Motor neuron (in vitro differentiated cells): ENCODE measurements at places on chromosomes 7 and 10. TPM values are rescaled to one million over a fixed set of nuclear protein-coding genes. Genes with fewer than 3 reads are reported as not detected.

GRCh38 chr10:127194111-127194510 lies 2.3 kb downstream of the INSYN2A start:
- ATAC-seq = no peak

DNA sequence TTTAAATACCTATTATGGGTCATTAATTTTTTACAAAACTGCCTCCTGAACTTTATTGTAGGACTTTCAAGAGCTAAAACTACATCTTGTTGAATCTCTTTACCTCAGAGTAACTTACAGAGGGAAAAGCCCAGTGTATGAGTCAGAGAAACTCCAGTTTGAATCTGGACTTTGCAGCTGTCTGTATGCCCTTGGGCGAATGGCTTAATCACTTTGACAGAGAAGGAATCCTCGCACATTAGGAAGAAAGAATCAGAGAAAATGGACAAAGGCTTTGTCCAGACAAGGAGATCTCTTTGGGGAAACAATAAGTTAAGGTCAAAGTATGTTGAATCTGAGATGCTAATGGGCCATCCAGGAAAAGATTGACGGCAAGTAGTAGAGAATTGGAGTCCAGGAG lies 484.2 kb upstream of the CELF2 start:
- ATAC-seq = peak; percentile 38

GRCh38 chr10:5818894-5819293 lies 5.7 kb upstream of the GDI2 start:
- no peak for ATAC-seq

DNA sequence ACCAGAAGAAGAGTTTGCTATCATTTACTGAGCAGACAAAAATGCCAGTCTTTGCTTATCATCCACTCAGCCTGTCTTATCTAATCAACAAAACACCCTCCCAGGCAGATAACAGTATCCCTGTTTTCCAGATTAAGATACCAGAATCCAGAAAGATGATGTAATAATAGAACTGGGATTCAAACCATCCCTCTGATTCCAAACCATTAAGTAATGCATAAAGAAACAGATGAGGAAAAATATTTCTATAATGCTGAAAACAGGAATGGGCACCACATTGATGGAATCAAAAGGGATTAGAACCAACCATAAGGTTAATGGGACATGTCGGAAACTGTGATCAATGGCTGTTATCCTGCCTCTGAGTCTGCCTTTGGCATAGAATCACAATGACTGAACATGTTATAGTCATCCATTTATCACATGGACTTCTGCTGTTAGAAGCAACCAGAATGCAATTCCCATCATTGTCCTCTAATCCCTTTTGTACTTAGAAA lies 92.1 kb upstream of the RSU1 start:
- ATAC-seq = peak; percentile 79

- ATAC-seq = no peak
Measured at GRCh38 chr10:30854656-30855055, 177.0 kb downstream of the ZNF438 start.

- ATAC-seq = peak; percentile 47
Measured at GRCh38 chr7:130363026-130363847, 17.1 kb upstream of the CPA1 start.

- no peak for ATAC-seq
Measured at GRCh38 chr10:22676435-22676834, 37.9 kb downstream of the PIP4K2A start.

Gene TMEM196
- 12.5 and 13.2 TPM in 2 replicates for total RNA-seq

GRCh38 chr10:111989136-111989911 lies 194.2 kb downstream of the GPAM start:
- ATAC-seq = no peak

Gene ZNF273
- total RNA-seq = 5.9 and 6.0 TPM in 2 replicates

GRCh38 chr7:110772615-110773014 lies 318.3 kb upstream of the LRRN3 start:
- ATAC-seq = peak; percentile 63

Gene NACAD
- total RNA-seq = 11.0 and 13.0 TPM in 2 replicates
